ENCODE measurements at places on chromosomes 16 and 17.

DNA sequence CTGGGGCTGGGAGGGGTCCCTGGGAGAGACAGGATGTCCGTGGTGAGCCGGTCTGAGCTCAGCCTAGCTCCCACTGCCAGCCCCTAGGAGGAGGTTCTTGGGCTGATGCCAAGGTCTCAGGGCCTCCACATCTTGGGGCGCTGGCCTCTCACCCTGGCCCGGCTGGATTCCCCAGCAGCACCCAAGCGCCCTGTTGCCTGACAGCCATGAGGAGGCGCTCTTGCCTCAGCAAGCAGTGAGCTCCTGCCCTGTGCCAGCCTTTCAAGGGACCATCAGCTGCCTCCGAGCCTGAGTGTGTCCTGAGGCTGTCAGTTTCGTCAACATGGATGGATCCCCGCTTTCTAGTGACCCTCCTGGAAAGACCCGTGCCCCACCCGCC is 234.9 kb upstream of the CIBAR2 start:
- no peak for DNase-seq

DNA sequence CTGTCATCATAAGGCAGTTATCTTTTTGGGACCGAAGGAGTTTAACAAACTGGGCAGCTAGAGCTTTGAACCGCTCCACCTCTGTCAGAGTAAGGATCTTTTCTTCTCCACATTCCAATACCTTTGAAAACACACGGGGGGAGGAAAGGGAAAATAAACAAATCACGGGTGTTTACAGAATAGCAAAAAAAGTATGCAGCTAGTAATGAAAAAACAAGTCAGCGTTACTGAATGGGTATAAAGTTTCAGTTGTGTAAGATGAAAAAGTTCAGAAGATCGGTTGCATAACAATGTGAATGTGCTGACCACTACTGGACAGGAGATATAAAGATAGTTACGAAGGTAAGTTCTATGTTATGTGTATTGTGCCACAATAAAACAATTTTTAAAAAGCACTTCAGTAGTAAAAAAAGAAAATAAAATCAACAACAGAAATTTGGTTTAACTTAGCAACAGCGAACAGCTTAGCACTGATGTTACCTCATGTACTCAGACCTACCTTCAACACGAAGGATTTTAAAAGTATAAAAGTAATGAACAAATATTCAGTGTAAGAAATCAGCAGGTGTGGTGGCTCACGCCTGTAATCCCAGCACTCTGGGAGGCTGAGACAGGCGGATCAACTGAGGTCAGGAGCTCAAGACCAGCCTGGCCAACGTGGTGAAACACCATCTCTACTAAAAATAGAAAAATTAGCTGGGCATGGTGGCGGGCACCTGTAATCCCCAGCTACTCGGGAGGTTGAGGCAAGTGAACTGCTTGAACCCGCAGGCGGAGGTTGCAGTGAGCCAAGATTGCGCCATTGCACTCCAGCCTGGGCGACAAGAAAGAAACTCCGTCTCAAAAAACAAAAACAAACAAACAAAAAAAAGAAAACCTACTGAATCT is 34.3 kb downstream of the MARF1 start:
- no peak for DNase-seq

DNA sequence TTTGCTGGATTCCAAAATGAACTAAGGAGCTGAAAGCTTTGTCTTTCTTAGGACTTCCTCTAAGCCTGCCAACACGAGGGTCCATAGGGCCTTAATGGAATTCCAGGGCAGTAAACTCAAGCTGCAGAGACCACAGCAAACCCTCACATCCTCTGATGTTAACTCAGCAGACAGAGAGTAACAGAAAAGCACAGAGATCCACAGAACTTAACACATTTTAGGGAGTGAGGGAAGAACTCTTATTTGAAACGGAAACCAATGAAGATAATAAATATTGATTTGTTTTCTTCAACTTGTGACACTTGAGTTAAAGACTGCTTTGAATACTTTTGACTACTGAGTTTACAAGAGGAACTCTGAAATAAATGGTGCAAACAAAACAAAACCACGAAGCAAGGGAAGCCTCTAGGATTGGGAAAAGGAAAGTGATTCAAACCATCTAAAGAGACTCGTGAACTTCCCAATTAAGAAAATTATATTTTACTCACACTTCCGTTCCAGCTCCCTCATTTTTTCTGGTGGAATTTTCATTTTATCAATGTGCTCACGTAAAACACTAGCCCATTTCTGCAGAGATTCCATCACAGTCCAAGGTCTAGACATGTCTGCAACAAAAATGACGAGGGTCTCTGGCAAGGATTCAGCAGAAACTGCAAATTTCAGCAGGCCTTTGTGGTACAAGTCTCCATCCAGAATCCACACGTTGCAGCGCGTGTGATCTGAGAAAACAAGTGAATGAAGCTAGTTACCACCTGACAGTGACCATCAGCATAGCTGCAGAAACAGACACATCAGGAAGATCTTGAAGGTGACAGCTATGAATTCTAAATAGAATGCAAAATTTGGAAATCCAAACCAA is 9.2 kb downstream of the DYNC1LI2 start:
- DNase-seq, result no peak

DNA sequence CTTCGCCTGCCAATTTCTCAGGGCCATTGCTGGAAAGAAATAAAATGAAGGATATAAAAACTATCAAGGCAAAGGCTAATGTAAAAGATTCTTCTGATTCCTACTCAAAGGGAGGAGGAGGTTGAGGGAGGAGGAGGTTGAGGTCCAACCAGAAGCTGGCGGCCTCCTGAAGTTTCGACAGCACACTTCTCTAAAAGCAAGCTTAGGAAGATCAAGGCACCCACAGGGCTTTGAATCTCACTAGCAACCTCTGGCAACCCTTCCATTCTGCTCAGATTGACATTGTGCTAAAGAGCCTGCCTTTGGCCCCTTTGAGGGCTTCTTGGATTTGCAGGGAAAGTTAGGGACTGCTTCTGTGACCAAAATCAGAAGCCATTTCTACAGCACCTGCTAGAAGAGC is 81.5 kb upstream of the TNRC6C start:
- DNase-seq, result no peak

DNA sequence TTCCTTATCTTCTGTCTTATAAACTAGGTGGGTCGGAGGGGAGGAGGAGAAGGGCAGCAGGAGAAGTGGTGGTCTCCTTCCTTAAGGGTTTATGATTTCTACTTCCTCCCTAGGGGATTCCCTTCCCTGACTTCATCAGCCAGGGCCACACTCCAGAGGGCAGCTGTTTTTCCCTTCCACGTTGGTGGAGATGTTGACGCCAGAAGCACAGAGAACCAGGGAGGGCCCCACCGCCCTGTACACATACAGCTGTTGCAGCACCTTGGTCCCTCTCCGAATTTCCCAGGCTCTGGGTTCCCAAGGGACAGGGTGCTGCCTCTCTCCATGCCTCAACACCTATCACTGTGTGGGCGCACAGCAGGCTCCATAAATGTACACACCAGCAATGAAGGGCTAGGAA is 5.6 kb upstream of the SLC6A4 start:
- DNase-seq, result no peak

DNA sequence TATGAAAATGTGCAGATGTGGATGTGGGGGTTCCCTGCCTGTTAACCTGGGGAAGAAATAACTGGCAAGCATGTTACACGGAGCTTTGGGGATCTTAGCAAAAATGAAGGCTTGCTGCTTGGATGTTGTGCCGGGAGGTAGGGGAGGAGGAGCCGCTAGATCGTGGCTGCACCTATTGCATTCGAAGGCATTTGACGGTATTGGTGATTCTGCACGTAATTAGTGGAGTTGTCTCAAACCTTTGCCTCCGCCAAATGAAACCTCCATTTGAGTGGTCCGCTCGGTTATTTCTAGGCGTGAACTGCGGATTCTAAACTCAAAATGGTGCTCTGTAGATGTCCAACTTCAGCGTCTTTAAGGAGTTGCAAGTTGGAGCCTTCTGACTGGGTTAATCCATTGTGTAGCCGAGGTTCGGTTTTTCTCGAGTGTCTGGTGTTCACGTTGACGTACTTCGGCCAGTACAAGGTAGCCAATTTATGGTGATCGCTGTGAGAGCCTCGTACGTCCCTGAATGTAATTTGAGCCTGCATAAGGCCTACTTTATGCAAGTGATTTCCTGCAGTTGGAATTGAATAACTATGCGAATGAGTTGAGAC is 1.5 kb downstream of the TNRC6C start:
- no peak for DNase-seq

DNA sequence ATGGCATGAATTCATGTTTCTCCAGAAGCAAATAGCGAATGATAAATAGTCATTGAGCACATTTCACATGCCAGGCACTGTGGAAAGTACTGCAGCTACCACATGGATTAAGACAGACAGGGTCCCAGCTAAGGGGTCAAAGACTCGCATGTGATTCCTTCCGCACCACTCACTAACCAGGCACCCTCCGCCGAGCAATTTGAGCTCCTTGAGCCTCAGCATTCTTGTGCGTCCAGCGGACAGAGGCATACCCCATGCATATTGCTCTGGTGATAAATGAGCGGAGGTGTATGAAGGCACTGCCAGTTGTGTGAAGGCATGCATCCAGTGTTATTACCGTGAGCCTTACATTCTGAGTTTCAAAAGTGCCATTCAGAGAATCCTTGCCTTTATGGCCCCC is 358.7 kb downstream of the HS3ST4 start:
- no peak for DNase-seq

- DNase-seq, result no peak
Measured at GRCh38 chr17:35736236-35736635, 4.8 kb downstream of the RASL10B start.

- no peak for DNase-seq
Measured at GRCh38 chr16:20026361-20027072, 47.2 kb downstream of the GPR139 start.

GRCh38 chr17:44501866-44502375 is 1.3 kb downstream of the GPATCH8 start:
- no peak for DNase-seq

- no peak for DNase-seq
Measured at GRCh38 chr16:58226790-58227189, 28.9 kb upstream of the CSNK2A2 start.

- no peak for DNase-seq
Measured at GRCh38 chr16:52976539-52977167, 76.0 kb downstream of the CHD9NB start.

DNA sequence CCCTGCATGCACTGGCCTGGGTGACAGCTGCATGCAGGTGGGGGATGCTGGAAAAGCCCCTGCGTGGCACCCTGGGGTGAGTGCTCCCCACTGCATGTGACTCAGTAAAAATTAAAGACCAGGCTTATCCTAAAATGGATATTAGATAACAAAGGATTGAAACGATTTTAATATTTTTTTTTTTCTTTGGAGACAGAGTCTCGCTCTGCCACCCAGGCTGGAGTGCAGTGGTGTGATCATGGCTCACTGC is 334.9 kb downstream of the C16orf95 start:
- no peak for DNase-seq

DNA sequence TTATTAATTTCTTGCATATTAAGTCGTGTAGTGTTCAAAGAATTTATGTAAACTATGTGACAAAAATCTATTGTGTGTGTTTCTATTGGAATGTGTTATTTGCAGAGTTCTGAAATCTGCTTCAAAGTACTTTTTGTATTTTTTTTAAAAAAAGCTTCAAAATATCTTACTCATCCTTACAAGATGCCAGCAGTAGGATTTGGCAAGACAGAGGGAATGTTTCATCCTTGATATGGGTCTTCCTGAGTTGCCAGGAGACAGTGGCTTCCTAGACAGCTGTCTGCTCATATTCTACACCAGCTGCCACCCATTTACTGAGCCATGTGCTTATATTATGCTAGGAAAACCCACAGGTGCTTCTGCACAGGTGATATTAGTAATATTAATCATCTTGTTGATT is 36.4 kb downstream of the EFCAB5 start:
- no peak for DNase-seq

DNA sequence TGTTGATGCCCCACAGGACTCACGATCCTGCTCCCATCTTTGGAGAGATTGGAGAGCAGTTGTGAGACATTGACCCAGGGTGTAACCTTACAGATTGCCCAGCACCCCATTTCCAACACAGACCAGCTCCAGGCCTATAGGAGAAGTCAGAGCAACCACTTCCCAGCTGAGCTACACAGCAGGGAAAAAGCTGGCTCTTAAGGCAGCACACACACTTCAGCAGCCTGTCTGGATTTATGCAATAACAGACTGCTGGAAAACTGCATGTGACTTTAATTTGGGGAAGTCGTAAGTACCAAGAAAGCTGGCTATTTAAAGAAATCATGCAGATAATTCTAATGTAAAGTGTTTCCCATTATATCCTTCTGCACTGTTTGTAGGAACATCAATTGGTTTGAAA is 30.8 kb downstream of the NOG start:
- no peak for DNase-seq

GRCh38 chr17:36937959-36938565 is 787 bp downstream of the LHX1 start:
- DNase-seq, result no peak

DNA sequence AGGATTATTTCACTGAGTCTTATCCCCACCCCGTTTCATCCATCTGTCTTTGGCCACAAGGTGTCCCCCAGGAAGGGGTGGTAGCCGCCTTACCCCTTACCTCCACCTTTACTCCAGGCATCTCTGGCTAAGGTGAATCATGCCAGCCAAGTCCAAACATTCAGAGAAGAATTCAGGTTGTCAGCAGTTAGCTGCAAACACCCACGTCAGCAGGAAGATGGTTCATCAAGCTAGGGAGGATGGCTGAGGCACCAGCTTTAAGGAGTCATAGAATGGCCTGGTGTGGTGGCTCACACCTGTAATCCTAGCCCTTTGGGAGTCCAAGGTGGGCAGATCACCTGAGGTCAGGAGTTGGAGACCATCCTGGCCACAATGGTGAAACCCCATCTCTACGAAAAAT is 61.0 kb downstream of the RBFOX1 start:
- no peak for DNase-seq

- no peak for DNase-seq
Measured at GRCh38 chr16:3118204-3118790, 5.9 kb downstream of the ZNF205 start.

DNA sequence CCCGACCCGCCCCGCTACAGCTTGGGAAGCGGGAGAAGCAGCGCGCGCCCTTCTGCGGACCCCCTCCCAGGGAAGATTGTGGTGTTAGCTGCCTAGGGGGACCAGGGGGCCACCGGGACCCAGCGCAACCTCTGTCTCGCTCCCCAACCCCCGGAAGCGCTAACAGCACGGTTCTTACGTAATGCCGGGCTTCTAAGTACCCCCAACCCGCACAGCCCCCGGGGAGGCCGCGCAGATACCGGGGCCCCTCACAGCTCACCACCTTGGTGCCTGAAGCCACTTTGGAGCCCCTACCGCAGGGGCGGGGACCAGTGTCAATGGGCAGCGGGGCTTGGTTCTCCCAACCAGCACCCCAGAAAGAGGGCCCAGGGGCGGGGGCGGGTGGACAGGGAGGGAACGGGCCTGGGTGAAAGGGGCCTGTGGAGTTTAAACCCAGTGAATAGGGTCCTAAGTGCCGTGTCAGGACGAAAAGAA is 348 bp downstream of the MPP2 start:
- DNase-seq, result no peak

- DNase-seq, result no peak
Measured at GRCh38 chr17:36939802-36940312, 2.6 kb downstream of the LHX1 start.

GRCh38 chr17:39579318-39580081 is 28.2 kb downstream of the NEUROD2 start:
- no peak for DNase-seq
